ENCODE measurements at places on chromosomes 6 and 20. TPM values are rescaled to one million over a fixed set of nuclear protein-coding genes. Genes with fewer than 3 reads are reported as not detected.

SLC35B2 gene
- total RNA-seq, result 7.0 TPM

DUSP15 gene
- total RNA-seq, result not detected

EBF4 gene
- 5.1 TPM for total RNA-seq

DHX16 gene
- total RNA-seq, result 15.9 TPM

VGLL2 gene
- not detected for total RNA-seq

MMP24 gene
- total RNA-seq, result not detected

DEFB124 gene
- total RNA-seq, result not detected

LPA gene
- total RNA-seq, result not detected

HAO1 gene
- total RNA-seq, result not detected

HUS1B gene
- 2.2 TPM for total RNA-seq

MDFI gene
- total RNA-seq, result not detected

SRSF12 gene
- total RNA-seq, result not detected

SLC17A2 gene
- total RNA-seq, result not detected

MAP3K7 gene
- 9.0 TPM for total RNA-seq

ADAM33 gene
- total RNA-seq, result not detected

PTGIS gene
- total RNA-seq, result not detected

SCRT2 gene
- total RNA-seq, result not detected

ESF1 gene
- total RNA-seq, result 7.1 TPM

TPBG gene
- 0.36 TPM for total RNA-seq

SMLR1 gene
- not detected for total RNA-seq

MEI4 gene
- total RNA-seq, result not detected

MDC1 gene
- total RNA-seq, result 56.8 TPM

EFCAB8 gene
- total RNA-seq, result 0.81 TPM

CDSN gene
- not detected for total RNA-seq
